ENCODE measurements at places on chromosomes 7 and 10.
A peak's percentile ranks its signal among the peaks of the same experiment; 100 is the strongest.

- no peak for DNase-seq
Observed at GRCh38 chr10:10396601-10397000, 621.1 kb upstream of the CELF2 start.

DNA sequence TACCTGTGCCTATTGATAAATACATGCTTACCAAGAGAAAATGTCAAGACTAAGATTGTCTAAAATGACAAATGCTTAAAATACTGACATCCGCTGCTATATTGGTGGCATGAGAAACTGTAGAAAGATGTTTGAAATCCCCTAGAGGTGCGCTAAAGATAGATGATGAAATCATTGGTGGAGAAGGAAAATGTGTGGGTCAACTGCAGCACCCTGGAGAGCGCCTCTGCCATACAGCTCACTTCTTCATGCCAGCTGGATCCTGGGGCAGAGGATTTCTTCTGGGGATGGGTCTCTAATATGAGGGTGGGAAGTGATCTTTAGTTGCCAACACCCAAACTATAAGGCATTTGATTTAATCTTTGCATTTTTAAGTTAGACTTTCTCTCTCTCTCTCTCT, 680.4 kb upstream of the POM121L12 start:
- DNase-seq: no peak

DNA sequence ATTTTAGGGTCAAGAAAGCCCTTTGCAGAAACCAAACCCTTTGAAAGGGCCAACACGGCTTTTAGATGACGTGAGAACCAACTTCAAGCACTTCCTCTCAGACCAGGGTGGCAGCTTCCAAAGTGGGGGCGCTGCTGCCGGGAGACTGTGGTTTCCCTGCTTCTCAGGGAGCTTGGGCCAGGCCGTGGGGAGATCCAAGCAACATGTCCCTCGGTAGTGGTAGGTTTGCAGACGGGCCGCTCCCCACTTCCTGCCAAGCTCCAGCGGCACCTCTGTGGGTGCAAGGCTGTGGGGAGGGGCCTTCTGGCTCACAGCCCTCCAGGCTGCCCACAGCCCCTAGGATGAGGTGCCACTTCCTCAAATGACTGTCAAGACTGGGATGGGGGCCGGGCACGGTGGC, 132.4 kb downstream of the FAM53B start:
- peak; percentile 39 for DNase-seq

DNA sequence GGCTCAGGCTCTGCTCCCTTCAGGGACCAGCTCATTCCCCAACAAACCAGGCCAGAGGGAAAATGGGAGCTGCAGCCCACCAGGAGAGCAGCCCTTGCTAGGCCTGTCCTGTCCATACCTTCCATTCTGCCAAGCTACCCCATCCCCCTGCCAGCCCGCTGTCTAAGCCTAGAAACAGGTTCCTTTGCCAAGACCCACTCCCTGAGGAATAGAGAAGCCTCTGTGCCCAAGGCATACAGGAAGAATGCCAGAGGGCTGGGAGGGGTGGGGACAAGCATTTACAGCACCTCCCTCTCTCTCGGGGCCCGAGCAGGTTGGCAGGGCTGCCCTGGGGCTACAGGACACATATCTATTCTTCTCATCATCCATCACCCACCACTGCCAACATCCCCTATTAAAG, 178.3 kb downstream of the GRID1 start:
- no peak for DNase-seq

DNA sequence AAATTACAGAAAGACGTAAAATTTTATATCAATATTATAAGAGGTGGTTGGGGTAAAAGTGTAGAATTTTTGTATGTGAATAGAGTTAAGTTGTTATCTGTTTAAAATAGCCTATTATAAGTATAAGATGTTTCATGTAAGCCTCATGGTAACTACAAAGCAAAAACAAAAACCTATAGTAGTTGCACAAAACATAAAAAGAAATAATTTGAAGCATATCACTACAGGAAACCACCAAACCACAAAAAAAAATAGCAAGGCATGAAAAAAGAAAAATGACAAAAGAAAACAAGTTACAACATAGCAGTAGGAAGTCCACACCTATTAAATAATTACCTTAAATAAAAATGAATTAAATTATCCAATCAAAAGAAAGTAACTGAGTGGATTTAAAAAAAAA, 12.4 kb upstream of the GSTK1 start:
- no peak for DNase-seq

GRCh38 chr7:47887016-47887640, 61.1 kb downstream of the PKD1L1 start:
- DNase-seq: no peak
